ENCODE measurements at places on chromosomes 7 and 10. TPM values are rescaled to one million over a fixed set of nuclear protein-coding genes. Genes with fewer than 3 reads are reported as not detected.

The AGAP6 gene
- total RNA-seq = 1.9 TPM

The PSPH gene
- 48.4 TPM for total RNA-seq

The MMD2 gene
- total RNA-seq = not detected

The SORBS1 gene
- 0.18 TPM for total RNA-seq
